ENCODE measurements at places on chromosomes 13 and 19. TPM values are rescaled to one million over a fixed set of nuclear protein-coding genes. Genes with fewer than 3 reads are reported as not detected.

- H3K4me1 ChIP-seq = no peaks in the 10 kb centered on the region
- no peaks in the 10 kb centered on the region for H3K27me3 ChIP-seq
- H3K36me3 ChIP-seq = no peaks in the 10 kb centered on the region
- no peak overlapping the region for H3K27ac ChIP-seq
- peak; percentile 29 for DNase-seq
- no peak overlapping the region for H3K4me3 ChIP-seq
Measured at GRCh38 chr13:82330499-82330898, 1551.8 kb downstream of the SLITRK1 start.

- H3K36me3 ChIP-seq = no peaks in the 10 kb centered on the region
- H3K27me3 ChIP-seq = no peaks in the 10 kb centered on the region
- H3K4me3 ChIP-seq = no peak overlapping the region
- no peak overlapping the region for H3K27ac ChIP-seq
- peaks cover 8% of the 10 kb centered on the region for H3K4me1 ChIP-seq
Measured at GRCh38 chr13:30382836-30383525, 39.3 kb upstream of the UBE2L5 start.

DNA sequence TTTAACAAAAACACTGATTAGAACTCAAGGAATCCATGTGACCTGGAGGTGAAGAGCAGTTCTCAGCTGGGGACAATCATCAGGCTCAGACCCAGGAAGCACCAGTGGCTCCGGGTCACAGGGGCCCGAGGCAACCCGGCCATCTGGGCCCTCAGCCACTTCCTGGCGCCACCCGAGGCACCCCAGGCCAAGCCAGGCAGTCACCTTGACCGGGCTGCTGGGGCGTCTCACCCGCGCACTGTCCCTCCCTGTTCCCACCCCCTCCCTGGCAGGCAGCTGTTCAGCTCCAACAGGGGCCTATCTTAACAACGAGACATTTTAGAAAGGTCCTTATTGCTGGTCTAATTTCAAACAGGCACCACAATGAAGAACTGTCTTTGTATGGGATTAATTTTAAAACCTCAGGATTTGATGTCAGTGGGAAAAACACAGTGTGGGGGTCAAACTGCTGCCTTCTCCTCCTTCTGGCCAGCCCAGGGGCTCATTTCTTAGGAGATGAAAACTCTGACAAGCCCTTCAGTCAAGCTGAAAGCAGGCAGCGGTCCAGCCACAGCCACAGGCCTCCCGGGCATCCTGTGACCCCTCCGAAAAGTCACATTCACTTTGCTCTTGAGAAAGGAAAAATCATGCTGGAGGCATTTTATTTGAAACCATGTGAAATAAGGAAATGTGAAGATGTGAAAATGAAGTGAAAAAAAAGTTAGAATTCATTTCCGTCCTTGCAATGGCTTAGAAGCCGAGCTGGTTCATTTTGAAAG is 83.3 kb downstream of the KCTD15 start:
- DNase-seq = no peak
- H3K27me3 ChIP-seq = peaks cover 4% of the 10 kb centered on the region
- no peak overlapping the region for H3K27ac ChIP-seq
- H3K36me3 ChIP-seq = no peaks in the 10 kb centered on the region

DNA sequence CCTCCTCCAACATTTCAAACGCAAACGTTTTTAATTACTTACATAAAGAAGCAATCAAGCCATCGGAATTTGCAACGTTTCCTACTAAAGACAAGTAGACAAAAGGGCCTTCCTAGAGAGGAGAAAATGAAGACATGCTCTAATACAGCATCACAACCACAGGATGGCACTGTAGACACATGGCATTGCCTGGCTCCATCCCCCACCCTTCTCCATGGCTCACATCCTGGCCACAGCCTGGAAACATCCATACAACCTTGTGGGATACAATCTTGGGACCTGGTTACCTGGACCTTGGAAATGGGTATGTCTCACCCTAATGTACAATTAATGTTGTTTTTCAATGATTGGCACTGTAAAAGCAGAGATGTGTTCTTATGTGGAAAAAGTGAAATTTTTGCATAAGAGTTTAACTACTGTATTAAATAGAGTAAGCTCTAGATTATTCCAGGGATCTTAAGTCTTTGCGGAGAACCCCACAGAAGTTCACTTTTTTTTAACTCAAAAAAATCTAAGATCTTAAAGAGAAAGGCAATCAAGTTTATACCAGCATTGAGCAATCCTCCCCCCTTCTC is 21.5 kb downstream of the EBPL start:
- peaks cover 9% of the 10 kb centered on the region for H3K36me3 ChIP-seq
- H3K4me1 ChIP-seq = no peaks in the 10 kb centered on the region
- peak; percentile 60 for DNase-seq
- no peak overlapping the region for H3K27ac ChIP-seq
- no peak overlapping the region for H3K4me3 ChIP-seq
- no peaks in the 10 kb centered on the region for H3K27me3 ChIP-seq

GRCh38 chr13:112010714-112011113 is 56.2 kb upstream of the SOX1 start:
- no peak for DNase-seq
- no peaks in the 10 kb centered on the region for H3K36me3 ChIP-seq
- H3K4me1 ChIP-seq = no peaks in the 10 kb centered on the region

DNA sequence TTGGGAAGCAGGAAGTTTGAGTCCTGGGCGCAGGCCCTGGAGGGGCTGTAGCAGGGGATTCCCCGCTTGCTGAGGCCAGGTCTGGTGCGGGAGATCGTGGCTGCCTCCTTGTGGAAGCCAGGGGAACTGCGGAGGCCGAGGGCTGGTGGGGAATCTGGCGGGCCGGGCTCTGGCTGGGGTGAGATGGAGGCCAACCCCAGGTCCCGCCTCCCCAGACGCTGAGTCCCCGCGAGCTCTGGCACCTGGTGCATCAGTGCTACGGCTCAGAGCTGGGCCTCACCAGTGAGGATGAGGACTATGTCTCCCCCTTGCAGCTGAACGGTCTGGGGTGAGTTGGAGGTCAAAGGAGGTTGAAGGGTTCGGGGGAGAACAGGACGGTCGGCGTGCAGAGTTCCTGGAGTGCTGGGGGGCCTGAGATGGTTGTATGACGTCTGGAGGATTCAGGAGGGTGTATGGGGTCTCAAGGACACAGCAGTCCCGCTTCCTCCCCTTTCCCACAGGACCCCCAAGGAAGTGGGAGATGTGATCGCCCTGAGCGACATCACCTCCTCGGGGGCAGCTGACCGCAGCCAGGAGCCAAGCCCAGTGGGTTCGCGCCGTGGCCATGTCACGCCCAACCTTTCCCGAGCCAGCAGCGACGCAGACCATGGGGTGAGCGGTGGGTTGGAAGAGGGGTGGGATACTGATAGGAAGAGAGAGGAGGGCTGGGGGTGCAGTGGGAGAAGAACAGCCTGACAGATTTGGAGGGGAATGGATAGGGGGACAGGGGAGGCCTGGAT is 13.1 kb downstream of the GRAMD1A start:
- H3K27ac ChIP-seq = no peak overlapping the region
- H3K4me3 ChIP-seq = no peak overlapping the region
- DNase-seq = peak; percentile 48
- H3K27me3 ChIP-seq = no peaks in the 10 kb centered on the region
- H3K36me3 ChIP-seq = peaks cover 68% of the 10 kb centered on the region
- H3K4me1 ChIP-seq = 0 out of 2 replicates have a peak, but pooled peaks cover 9% of the 10 kb centered on the region

GRCh38 chr13:79541426-79542049 is 60.6 kb downstream of the NDFIP2 start:
- DNase-seq = peak; percentile 62
- H3K36me3 ChIP-seq = no peaks in the 10 kb centered on the region
- H3K27ac ChIP-seq = no peak overlapping the region
- H3K4me3 ChIP-seq = no peak overlapping the region
- no peaks in the 10 kb centered on the region for H3K27me3 ChIP-seq
- H3K4me1 ChIP-seq = no peaks in the 10 kb centered on the region

- H3K4me1 ChIP-seq = peaks cover 93% of the 10 kb centered on the region
- peaks cover 15% of the 10 kb centered on the region for H3K36me3 ChIP-seq
- H3K27me3 ChIP-seq = no peaks in the 10 kb centered on the region
- H3K27ac ChIP-seq = no peak overlapping the region
- no peak overlapping the region for H3K4me3 ChIP-seq
- DNase-seq = no peak
Measured at GRCh38 chr19:38667661-38668171, 20.3 kb downstream of the ACTN4 start.

DNA sequence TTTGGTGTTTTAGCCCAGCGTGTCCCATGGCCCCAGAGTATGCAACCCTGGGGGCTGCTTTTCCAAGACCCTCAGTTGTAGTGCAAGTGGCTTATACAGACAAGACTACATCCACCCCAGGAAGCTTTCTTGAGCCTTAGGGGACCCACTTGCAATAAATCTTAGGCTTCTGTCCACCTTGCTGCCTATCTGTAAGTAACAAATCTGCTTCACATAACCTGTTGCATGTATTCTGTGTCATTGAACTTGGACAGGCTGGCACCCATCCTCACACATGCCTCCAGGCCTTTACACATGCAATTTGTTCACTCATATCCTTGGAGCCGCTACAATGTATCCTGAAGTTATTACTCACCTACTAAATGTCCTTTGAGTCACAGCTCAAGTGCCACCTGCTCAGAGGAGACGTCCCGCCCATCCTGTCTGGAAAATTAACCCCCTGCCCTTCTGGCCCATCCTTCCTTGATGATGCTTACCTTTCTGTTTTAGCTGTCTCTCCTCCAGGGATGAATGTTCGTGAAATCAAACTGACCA is 101.2 kb downstream of the ZNF536 start:
- H3K36me3 ChIP-seq = no peaks in the 10 kb centered on the region
- no peak overlapping the region for H3K4me3 ChIP-seq
- no peaks in the 10 kb centered on the region for H3K4me1 ChIP-seq
- DNase-seq = no peak

DNA sequence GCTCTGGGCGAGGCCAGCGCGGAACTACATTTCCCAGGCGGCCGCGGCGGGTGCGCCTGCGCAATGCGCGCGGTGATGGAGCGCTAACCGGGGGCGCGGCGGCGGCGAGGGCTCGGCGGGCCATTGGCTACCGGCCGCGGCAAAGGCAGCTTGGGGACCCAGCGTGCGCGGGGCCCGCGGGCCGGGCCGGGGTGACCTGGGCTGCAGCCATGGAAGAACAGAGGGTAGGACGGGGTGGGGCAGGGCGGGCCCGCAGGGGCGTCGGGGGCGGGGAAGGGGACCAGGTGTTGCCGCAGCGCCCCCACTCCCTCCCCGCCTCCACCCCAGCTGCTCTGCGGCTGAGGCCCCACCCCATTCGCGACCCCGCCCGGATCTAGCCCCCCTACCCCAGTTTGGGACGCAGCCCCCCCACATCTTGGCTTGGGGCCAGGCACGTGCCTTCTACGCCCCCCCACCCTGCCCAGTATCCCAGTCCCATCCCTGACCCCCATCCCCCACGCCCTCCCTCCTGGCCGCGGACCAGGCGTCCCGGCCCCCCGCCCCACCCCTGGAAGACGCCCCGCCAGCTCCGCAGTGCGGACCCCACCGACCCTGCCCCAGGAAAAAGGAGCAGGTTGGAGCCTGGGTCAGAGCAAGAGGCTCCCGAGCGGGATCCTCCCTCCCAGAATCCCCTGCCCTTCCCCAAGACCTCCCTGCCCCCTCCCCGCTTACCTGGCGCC is at the start of gene FSD1:
Gene FSD1, plus strand, starts transcription at position 61 of the 719 bp plus-strand sequence. Its CDS starts 149 bp downstream, at position 210.
- H3K36me3 ChIP-seq = no peaks in the 10 kb centered on the region
- no peak within 1 kb of the TSS for H3K4me3 ChIP-seq
- H3K27me3 ChIP-seq = peaks cover 11% of the 10 kb centered on the region
- H3K4me1 ChIP-seq = peaks cover 44% of the 10 kb centered on the region
- DNase-seq = no peak
- no peak within 1 kb of the TSS for H3K27ac ChIP-seq

DNA sequence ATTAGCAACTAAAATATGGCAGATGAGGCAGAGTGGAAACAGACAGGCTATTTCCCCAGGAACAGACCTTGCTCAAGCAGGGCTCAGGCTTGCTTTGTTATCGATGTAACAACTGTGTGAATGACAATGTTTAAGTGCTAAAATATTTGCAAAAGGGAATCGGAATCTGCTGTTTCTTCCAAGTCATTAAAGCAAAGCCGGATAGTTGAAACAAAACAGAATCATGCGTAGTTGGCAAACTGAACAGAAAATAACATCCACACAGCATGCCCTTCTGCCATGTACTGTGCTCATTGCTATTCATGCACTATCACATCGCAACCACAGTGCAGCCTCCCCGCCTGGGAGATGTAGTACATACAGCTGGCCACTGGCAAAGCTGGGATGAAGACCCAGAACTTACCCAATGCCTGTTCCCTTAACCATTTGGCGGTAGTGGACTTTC is 799.1 kb downstream of the DIAPH3 start:
- H3K4me3 ChIP-seq = no peak overlapping the region
- H3K27ac ChIP-seq = no peak overlapping the region
- no peak for DNase-seq
- no peaks in the 10 kb centered on the region for H3K27me3 ChIP-seq
- H3K36me3 ChIP-seq = no peaks in the 10 kb centered on the region

DNA sequence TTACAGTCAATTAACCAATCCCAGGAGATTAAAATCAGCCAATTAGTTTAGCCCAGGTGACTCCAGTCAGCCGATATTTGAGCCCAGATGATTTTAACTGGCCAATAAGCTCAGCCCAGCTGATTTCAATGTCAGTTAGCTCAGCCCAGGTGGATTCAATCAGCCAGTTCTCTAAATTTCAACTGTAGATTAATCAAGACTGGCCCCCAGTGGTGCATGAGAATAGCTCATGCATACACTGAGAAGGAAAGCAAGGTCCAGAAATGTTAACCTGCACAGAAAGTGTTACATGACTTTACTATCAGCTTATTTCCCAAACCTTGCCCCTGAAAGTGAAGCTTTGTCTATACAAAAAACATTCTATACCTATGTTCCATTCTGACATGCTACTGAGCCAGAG is 55.4 kb upstream of the ZNF724 start:
- H3K4me1 ChIP-seq = no peaks in the 10 kb centered on the region
- no peak overlapping the region for H3K27ac ChIP-seq

- H3K27me3 ChIP-seq = peaks cover 5% of the 10 kb centered on the region
- H3K4me3 ChIP-seq = no peak overlapping the region
- no peak for DNase-seq
- no peak overlapping the region for H3K27ac ChIP-seq
Measured at GRCh38 chr13:73661066-73661465, 473.1 kb downstream of the KLF12 start.

- no peak for DNase-seq
- no peaks in the 10 kb centered on the region for H3K27me3 ChIP-seq
- no peak overlapping the region for H3K4me3 ChIP-seq
- H3K4me1 ChIP-seq = peaks cover 23% of the 10 kb centered on the region
- H3K36me3 ChIP-seq = peaks cover 19% of the 10 kb centered on the region
- no peak overlapping the region for H3K27ac ChIP-seq
Measured at GRCh38 chr19:2424686-2425621, 2.4 kb downstream of the TIMM13 start.

GRCh38 chr19:29893606-29894284 is 48.3 kb upstream of the URI1 start:
- H3K4me1 ChIP-seq = no peaks in the 10 kb centered on the region
- no peak overlapping the region for H3K27ac ChIP-seq
- H3K27me3 ChIP-seq = no peaks in the 10 kb centered on the region
- DNase-seq = no peak
- H3K36me3 ChIP-seq = no peaks in the 10 kb centered on the region

- H3K4me1 ChIP-seq = no peaks in the 10 kb centered on the region
- H3K36me3 ChIP-seq = no peaks in the 10 kb centered on the region
- H3K27me3 ChIP-seq = no peaks in the 10 kb centered on the region
- no peak overlapping the region for H3K27ac ChIP-seq
Measured at GRCh38 chr13:69956349-69956748, 151.3 kb upstream of the ATXN8OS start.

The TMEM86B gene
- total RNA-seq = 9.6 TPM

The SPHK2 gene
- total RNA-seq = 11.1 TPM

The MBD3L3 gene
- total RNA-seq = not detected

The C19orf81 gene
- total RNA-seq = not detected
